Activated effector memory CD4-positive, alpha-beta T cell treated with Interleukin-2 at 50 U/mL for 16 hours (primary cell): ENCODE measurements at places on chromosomes 12 and 14.

GRCh38 chr12:26555139-26555538 is 277.9 kb downstream of the ITPR2 start:
- DNase-seq, result no peak

GRCh38 chr14:34569750-34570149 is 30.2 kb upstream of the EAPP start:
- DNase-seq, result no peak

DNA sequence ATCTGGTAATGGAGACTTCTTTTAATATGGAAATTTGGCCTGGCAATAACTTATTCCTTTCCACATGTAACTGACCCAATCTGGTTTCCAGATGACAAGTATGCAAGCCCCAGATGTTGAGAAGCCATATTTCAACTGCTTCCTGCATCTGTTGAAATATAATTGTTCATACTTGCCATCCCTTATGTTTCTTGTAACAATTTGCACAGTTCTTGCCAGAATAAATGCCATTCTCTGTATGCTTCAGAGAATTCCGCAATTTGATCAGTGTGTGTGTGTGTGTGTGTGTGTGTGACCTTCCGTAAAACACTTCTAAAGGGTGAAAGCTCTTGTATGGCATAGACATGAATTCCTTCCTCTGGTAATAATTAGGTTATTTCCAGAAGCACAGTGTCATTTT is 1.8 kb upstream of the CLEC2A start:
- DNase-seq, result no peak

GRCh38 chr12:125092872-125093680 is 27.8 kb downstream of the AACS start:
- no peak for DNase-seq

DNA sequence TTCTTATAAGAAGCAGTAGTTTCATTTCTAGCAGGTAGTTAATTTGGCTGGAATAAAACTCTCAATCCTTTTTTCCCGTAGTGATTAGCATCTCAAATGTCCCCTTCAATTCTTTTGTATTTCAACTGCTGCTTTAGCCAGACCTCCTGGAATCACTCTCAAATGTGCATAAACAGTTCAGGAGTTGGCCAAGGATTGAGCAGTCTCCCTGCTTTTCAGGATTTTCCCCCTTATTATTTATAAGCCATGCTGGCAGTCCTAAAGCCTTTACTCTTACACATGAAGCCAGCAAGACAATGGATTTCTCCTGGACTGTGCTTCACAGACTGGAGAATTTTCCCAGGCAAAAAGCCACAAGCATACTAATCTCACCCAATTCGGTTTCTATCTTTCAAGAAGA is 950.1 kb downstream of the VRK1 start:
- DNase-seq, result no peak
